ENCODE measurements at places on chromosomes 16 and 17. TPM values are rescaled to one million over a fixed set of nuclear protein-coding genes. Genes with fewer than 3 reads are reported as not detected.
A peak's percentile ranks its signal among the peaks of the same experiment; 100 is the strongest.

- peak; percentile 38 for DNase-seq
Measured at GRCh38 chr16:85168732-85169256, 56.5 kb upstream of the CIBAR2 start.

DNA sequence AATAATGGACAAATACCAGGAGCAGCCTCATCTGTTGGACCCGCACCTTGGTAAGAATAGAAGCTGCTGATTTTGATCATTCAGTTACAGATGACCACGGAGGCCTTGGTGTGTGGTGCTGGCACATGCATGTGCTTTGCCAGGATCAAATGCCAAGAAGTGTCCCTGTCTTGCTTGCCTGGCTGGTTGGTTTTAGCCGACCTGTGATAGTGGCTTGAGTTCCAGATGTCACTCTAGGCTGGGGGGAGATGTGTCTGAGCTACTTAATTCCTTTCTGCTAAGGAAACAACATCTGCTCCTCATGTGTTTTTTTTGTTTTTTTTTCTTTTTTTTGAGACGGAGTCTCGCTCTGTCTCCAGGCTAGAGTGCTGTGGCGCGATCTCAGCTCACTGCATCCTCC, 4.3 kb downstream of the TBCD start:
- no peak for DNase-seq

- DNase-seq: no peak
Measured at GRCh38 chr16:51150888-51151320, at the start of gene SALL1. SALL1 (minus strand) TSS chr16:51151270; CDS start chr16:51151241, 29 bp downstream.

GRCh38 chr17:61179380-61179806, 220.2 kb upstream of the TBX2 start:
- DNase-seq: no peak

DNA sequence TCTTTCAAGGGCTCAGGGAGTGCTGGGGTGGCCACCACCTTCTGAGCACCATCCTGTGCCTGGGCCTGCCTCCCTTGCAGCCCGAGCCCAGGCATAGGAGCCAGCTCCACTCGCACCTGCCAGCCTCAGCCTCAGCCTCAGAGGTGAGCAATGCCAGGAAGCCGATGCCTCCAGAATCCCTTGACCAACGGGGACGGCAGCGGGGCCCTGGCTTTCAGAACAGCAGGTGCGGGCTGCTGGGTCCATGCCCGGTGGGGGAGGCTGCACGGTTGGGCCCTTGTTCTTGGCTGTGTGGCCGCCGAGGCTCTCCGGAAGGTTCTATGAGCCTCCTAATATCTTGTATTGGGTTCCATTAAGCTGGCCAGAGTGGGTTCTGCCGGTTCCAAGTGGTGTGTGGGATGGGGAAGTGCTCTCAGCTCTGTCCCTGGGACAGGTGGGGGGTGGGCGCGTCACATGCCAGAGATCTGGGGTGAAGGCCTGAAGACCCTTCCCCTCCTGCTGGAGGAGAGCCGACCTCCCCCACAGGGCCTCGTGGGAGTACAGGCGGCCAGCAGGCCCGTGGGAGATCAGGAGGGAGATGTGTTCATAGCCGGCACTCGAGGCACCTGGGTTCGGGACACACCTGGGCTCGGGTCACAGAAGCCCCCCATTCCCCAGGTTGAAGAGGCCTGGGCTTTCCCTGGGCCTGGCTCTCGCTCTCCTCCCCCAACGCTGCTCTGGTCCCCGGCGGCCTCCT, 27.0 kb downstream of the NPTX1 start:
- no peak for DNase-seq

DNA sequence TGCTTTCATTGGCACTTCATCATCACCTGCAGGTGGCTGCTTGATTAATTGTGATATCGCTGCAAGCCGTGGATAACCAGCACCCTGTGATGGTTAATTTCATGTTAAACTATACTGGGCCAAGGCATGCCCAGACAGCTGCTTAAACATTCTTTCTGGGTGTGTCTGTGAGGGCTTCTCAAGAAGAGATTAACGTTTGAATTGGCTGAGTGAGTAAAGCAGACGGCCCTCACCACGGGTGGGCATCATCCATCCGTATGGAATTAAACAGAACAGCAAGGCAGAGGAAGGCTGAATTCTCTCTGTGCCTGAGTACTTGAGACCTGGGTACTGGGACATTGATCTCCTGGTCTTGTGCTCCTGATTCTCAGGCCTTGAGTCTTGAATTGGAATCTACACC, 7.1 kb upstream of the ZNF213 start:
- no peak for DNase-seq

GRCh38 chr17:67836205-67836987, 11.1 kb downstream of the BPTF start:
- DNase-seq: no peak

DNA sequence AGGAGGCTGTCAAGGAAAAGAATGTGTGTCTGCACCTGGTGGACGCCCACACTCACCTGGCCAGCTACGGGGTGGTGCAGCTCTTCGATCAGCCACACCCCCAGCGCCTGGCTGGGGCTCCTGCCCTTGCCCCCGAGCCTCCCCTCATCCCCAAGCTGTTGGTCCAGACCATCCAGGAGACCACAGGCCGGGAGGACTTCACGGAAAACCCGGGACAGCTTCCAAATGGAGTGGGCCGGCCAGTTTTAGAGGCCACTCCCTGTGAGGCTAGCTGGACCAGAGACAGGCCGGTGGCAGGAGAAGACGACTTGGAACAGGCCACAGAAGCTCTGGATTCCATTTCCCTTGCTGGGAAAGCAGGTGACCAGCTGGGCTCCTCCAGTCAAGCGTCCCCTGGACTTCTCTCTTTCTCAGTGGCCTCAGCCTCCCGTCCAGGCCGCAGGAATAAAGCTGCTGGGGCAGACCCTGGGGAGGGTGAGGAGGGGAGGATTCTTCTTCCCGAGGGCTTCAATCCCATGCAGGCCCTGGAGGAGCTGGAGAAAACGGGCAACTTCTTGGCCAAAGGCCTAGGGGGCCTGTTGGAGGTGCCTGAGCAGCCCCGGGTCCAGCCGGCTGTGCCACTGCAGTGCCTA, 2.2 kb downstream of the WDR81 start:
- DNase-seq: no peak

DNA sequence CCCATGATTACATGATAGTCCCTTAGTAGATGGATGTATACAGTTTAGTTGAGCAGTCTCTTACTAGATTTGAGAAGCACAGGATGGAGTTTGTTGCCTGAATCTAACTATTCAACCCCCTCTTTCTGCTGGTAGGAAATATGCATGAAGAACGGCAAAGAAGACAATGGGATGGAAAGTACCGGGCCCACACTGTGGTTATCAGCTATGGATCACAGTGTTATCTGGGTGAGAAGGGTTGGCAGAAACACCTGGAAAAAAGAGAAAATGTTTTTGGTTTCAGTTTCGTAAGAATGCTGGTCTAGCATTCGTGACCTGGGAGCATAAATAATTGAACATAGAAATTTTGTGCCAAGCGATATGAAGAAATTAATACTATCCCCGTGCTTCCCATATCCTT, 53.1 kb downstream of the ANKFN1 start:
- no peak for DNase-seq

DNA sequence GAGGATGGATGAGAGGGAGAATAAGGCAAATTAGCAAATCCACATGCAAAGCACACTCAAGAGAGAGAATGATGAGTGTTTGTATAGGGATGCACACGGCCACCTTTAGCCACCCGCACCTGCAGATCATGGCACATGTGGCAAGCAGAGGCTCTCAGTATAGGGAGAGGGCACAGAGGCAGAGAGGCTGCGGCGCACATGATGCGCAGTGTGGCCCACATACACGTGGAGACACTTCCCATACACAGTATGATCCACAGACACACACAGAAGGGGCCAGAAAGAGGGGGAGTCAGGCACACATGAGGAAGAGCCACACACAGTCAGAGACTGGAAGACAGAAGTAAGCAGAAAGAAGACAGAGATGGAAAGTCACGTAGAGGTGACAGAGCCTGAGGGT, 6.5 kb upstream of the CHD3 start:
- DNase-seq: no peak

DNA sequence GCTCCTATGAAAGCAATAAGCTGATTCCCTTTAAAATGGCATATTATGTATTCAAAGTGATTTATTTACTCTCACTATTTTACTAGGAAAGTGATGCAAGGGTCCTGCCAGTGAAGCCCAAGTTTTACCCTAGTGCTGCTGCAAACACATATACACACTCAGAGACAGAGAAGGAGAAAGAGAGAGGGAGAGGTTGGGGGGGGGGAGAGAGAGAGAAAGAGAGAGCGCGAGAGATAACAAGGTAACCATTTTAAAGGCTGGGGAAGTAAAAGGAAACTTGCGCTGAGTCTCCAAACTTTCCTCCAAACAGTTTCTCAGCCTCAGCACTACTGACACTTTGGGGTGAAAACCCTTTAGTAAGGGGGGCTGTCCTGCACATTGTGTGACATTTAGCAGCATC, 5.9 kb downstream of the USP31 start:
- DNase-seq: no peak

GRCh38 chr16:85393674-85394451, 219.3 kb upstream of the GSE1 start:
- DNase-seq: no peak

DNA sequence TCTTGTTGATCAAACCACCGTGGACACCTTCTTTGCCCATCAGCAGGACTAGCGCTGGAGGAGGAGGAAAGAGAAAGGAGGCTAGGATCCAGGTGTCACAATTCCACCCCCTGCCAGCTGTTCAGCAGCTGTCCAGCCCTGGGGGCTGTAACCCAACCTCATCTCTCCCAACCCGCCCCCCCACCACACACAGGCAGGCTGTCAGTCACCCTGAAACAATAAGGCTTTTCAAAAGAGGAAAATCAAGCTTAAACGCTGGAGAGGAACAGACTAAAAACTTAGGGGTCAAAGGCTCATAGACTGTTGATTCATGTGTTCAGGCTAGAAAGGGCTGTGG, 2.4 kb downstream of the PFN1 start:
- no peak for DNase-seq

GRCh38 chr17:44830359-44831288, 537 bp upstream of the GJC1 start:
- peak; percentile 28 for DNase-seq

- DNase-seq: no peak
Measured at GRCh38 chr17:42277342-42277712, 1.1 kb upstream of the STAT5B start.

- DNase-seq: peak; percentile 73
Measured at GRCh38 chr16:17723531-17724134, 252.9 kb upstream of the XYLT1 start.

DNA sequence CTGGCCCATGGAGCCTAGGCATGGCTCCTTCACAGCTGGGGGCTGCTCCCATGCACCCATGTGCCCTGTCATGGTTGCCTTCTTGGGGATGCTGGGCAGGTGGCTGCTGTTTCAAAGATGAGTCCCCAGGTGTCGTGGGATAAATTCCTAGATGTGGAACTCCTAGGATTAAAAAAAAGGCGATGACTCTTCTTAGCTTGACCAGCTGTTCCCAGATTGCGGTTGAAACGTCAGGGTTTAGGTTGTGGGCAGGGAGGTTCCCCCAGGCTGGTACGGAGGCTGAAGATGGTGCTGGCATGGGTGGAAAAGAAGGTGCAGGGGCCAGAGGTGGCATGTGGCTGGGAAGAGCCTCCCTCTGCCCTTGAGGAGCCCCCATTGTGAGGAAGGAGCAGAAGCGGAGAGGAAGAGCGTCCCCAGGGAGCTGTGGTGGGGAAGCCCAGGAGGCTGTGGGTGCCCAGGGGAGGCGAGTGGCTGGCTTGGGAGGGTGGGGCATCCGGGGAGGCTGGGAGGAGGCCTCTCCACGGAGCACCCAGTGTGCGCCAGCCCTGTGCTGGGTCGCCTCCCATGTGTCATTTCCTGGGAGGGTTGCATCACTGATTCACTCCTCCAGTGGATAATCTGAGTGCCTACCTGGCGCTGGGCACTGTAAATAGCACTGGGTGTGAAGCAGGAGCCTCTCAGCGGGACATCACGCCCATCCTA, 7.5 kb upstream of the KCNJ12 start:
- DNase-seq: no peak

DNA sequence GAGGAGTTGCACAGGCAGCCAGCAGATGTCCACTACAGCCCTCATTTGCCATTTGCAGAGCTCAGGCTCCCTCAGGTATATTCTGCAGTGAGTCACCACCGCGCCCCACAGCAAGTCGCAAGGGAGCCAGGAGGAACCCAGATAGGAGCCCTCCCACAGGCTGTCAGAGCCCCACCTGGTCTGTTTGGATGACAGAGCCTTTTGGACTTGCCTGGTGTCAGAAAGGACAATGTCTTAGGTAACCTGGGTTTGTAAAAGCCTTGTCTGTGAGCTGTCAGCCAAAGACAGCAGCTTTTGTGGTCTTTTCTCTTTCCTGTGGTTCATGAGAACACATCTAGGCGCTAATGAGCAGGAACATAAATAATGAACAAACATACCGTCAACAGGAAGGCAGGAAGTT, 70.9 kb downstream of the GNAO1 start:
- peak; percentile 21 for DNase-seq

- no peak for DNase-seq
Measured at GRCh38 chr17:73759734-73760438, 115.6 kb upstream of the SDK2 start.

The KRTAP2-3 gene
- 3.2 TPM for total RNA-seq

The TTLL6 gene
- total RNA-seq: 0.07 TPM

The PRAC1 gene
- total RNA-seq: not detected

The KIFC3 gene
- total RNA-seq: 38.8 TPM

The ITGB4 gene
- total RNA-seq: 8.0 TPM

The KRTAP16-1 gene
- not detected for total RNA-seq

The ZG16B gene
- 0.12 TPM for total RNA-seq

The FOXL1 gene
- total RNA-seq: 4.1 TPM

The PRR35 gene
- not detected for total RNA-seq

The SLC47A1 gene
- total RNA-seq: not detected

The KRTAP1-1 gene
- not detected for total RNA-seq

All from M059J (cell line).